Cortex of kidney (tissue), 1 donor: ENCODE measurements at places on chromosomes 12 and 14.

DNA sequence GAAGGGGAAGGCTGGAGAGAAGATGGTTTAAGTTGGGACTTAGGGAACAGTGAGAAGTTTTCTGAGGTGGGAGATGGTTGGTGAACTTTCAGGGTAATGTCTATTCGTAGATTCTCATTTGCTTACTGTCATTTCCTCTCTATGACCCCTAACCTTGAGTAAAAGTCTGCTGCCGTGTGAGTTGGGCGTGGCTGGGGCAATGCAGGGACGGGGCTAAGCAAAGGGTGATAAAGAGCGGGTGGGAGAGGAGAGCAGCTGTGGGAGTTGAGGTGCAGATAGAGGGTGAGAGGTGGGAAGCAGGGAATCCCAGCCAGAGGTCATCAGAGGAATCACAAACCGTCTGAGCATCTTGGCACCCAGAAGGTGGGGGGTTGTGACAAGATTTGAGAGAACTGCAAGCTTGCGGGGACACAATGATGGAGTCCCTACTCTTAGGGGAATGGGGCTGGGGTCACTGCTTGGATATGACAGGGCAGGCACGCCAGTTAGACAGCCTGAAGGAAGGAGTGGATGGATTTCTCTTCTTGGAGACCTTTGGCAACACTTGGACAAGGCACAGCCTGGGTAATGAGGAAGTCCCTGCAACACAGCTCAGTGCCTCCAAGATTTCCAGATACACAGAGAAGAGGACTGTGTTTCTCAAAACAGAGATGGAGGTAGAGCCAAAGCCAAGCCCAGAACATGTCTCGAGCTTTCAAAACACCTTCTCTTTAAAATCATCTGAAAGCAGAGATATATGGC is 45.9 kb upstream of the CTDSP2 start:
- no peak for DNase-seq

DNA sequence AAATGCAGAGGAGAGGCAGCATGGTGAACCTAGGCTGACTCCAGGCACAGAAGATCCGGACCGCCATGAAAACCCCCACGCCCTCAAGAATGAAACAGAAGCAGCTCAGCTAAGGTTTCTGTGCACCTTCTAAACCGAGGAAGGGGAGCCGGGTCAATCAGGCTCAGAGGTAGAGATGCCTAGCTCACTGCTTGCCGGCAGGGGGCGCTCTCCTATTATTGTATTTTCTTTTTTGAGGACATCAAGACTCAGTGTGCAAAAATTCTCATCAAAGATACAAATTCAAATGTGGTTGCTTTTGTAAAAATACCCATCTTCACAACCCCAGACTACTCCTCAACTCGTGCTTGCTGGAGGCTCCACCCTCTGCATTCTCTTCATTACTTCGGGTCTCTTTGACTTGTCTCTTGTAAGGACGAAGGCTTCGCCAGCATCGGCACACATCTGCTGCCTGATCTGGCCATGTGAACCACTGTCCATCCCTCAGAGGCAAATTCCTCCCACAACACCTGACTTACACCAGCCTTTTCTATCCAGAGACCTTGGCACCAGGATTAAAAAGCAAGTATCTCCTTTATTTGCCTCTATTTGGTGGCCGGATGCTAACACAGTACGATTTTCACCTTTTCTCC is 33.4 kb upstream of the RNASE3 start:
- DNase-seq: no peak

DNA sequence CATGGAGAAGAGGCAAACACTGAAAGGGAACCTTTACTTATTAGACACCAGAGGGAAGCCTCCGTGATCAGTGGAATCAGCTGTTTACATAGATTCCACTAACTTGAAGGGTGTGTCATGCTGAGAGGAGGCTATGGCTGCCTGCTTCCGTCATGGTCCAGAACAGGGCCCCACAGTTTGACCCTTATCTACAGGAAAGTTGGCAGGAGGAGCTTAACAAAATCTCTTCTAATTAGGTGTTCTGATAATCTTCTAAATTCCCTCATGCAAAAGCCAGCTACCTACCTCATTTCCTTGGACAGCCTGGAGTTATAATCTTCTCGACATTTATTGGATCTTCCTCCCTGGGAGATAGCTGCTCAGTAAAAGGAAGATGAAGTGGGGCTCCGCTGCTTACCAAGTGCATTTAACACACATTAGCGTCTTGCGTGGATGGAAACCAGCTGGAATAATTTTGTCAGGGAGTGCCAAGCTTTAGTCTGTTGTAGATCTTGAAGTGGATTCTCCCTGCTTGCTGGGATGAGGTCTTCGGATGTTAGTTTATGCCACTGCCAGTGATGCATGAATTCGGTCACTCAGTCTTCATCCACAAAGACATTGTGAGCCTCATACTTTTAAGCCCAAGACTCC is 171.0 kb downstream of the PAH start:
- no peak for DNase-seq

DNA sequence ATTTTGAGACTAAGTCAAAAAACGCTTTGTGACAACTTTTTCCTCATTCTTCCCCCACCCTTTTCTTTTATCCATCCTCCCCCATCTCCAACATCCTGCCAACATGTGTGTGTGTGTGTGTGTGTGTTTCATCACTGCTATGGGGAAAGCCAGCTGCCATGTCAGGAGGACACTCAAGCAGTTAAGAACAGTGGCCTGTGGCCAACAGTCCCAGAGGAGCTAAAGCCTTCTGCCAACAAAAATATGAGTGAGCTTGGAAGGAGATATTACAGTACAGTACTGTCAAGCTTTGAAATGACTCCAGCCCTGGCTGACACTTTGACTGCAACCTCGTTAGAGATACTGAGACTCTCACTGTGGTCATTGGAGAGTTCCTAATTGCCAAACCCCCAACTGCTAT is 5.0 kb upstream of the CSRP2 start:
- no peak for DNase-seq

GRCh38 chr12:49878021-49878420 is 25.7 kb downstream of the FAIM2 start:
- no peak for DNase-seq

DNA sequence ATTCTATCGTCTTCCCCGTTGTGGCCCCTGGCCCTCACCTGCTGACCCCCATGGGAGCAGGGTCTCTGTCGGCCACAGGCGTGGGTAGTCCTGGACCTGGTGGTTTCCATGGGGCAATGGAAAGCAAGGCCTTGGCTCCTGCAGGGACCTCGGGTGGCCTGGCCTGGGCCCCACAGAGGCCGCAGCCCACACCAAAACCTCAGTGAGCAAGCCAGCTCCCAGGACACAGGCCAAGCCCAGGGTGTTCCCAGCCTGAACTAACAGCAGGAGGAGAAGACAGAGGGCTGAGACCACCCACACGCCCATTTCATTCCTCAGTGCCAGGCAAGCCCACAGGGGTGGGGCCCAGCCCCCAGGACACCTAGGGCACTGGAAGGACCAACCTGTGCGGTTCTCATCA is 16.9 kb downstream of the ABCB9 start:
- no peak for DNase-seq

DNA sequence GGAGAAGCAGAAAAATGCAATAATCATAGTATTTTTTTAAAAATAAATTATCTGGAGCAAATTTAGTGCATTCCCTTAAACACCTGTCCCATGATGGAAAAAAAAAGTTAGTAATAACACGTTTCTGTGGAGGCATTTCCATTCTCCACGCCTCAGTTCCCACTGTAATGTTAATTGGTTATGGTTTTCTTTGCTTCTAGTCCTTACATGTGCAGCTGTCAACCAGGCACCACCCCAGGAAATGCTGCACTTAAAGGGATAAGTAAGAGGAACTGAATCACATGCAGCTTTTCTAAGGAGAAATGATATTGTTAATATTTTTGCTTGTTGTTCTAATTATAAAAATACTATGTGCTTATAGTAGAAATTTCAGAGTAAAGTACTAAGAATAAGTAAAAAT is 240.3 kb downstream of the ZFP36L1 start:
- no peak for DNase-seq
